ENCODE measurements at places on chromosomes 5 and 9.

- no peak for DNase-seq
Observed at GRCh38 chr9:76570826-76571225, 111.8 kb downstream of the GCNT1 start.

- DNase-seq = no peak
Observed at GRCh38 chr9:136793086-136793946, 2.2 kb downstream of the TMEM141 start.

- DNase-seq = no peak
Observed at GRCh38 chr9:131968632-131969031, 111.0 kb downstream of the MED27 start.

DNA sequence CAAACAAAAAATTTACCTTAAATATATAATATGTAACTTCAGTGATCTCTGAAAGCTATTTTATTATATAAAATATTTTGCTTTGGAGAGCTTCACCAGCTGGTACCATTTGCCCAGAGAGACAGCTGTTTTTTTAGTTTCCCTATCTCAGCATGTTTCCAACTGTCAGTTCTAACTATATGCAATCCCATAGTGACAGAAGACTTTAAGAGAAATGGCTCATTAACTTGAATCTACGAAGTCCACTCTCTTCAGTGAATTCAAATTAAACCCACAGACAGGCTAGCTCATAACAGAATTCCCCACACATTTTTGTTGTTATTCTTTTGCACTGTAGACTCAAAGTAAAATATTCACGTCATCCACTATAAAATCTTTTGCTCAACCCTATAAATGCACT, 251.8 kb upstream of the POU5F2 start:
- no peak for DNase-seq

- no peak for DNase-seq
Observed at GRCh38 chr5:159786901-159787691, 129.2 kb upstream of the ADRA1B start.

- no peak for DNase-seq
Observed at GRCh38 chr9:123343443-123344191, 12.4 kb upstream of the CRB2 start.

- DNase-seq = no peak
Observed at GRCh38 chr5:143796125-143796524, 15.8 kb upstream of the HMHB1 start.
